Regular cardiac myocyte (primary cell): ENCODE measurements at places on chromosomes 2 and 18. TPM values are rescaled to one million over a fixed set of nuclear protein-coding genes. Genes with fewer than 3 reads are reported as not detected.

The EPHA4 gene
- total RNA-seq, result 1.7 and 5.6 TPM in 2 replicates

The GRHL1 gene
- total RNA-seq, result 0.28 and 0.38 TPM in 2 replicates

The TBR1 gene
- total RNA-seq, result under 0.01 TPM in 1 of 2 replicates, not detected in the other

The PRADC1 gene
- total RNA-seq, result 11.8 and 46.8 TPM in 2 replicates

The ACADL gene
- under 0.01 TPM in 1 of 2 replicates, not detected in the other for total RNA-seq

The MRPS9 gene
- 19.4 and 32.2 TPM in 2 replicates for total RNA-seq

The SPEG gene
- 7.9 and 13.0 TPM in 2 replicates for total RNA-seq

The CFAP65 gene
- not detected in 2 replicates for total RNA-seq

The RFTN2 gene
- total RNA-seq, result 0.58 and 3.7 TPM in 2 replicates

The CHRNA1 gene
- total RNA-seq, result 0.28 and 0.38 TPM in 2 replicates

The AGAP1 gene
- 13.0 and 14.1 TPM in 2 replicates for total RNA-seq

The IL18RAP gene
- total RNA-seq, result not detected in 2 replicates

The GALR1 gene
- total RNA-seq, result not detected in 2 replicates

The SERPINB10 gene
- not detected in 2 replicates for total RNA-seq

The HS6ST1 gene
- 10.7 and 12.8 TPM in 2 replicates for total RNA-seq

The ROCK1 gene
- 27.9 and 33.4 TPM in 2 replicates for total RNA-seq

The NCKAP5 gene
- 5.0 and 9.9 TPM in 2 replicates for total RNA-seq

The SPHKAP gene
- total RNA-seq, result not detected in 2 replicates
